ENCODE measurements at places on chromosomes 6 and 20.

GRCh38 chr6:111258615-111259088 is 171.3 kb downstream of the SLC16A10 start:
- DNase-seq, result no peak

- no peak for DNase-seq
Observed at GRCh38 chr20:19741924-19742323, 16.1 kb upstream of the RIN2 start.

DNA sequence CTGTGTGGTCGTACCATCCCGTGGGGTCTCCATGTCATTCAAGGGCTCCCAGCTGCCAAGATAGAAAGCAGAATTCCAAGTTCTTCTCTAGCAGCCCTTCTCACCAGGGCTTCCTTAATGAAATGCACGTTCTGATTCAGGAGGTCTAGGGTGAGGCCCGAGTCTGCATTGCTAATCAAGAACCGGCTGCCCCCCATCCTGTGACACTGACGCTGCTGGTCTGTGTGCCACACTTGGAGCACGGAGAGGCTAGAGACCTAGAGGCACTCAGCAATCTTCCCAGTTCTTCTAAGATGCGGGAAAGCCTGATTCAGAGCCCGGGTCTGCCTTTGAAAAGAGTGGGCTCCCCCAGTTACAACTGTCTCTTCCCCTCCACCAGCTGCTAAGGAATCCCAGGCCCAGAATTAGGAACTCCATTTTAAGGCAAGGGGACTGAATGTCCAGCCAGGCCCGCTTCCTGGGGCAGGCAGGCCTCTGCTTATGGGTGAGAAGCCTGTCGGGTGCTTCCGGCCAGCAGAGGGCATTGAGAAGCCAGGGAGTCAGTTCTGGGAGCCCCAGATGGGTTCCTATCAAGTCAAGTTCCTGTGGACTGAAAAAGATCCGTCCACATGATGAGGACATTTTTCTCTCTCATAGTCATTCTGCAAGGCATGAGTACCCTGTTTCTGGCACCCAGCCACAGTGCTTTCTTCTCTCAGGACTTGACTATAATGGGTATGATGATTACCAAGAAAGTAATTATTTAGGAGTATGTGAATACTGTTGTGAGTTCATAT is 69.8 kb upstream of the RIN2 start:
- DNase-seq, result peak; percentile 30

GRCh38 chr6:148580442-148580841 is 166.4 kb upstream of the UST start:
- no peak for DNase-seq

DNA sequence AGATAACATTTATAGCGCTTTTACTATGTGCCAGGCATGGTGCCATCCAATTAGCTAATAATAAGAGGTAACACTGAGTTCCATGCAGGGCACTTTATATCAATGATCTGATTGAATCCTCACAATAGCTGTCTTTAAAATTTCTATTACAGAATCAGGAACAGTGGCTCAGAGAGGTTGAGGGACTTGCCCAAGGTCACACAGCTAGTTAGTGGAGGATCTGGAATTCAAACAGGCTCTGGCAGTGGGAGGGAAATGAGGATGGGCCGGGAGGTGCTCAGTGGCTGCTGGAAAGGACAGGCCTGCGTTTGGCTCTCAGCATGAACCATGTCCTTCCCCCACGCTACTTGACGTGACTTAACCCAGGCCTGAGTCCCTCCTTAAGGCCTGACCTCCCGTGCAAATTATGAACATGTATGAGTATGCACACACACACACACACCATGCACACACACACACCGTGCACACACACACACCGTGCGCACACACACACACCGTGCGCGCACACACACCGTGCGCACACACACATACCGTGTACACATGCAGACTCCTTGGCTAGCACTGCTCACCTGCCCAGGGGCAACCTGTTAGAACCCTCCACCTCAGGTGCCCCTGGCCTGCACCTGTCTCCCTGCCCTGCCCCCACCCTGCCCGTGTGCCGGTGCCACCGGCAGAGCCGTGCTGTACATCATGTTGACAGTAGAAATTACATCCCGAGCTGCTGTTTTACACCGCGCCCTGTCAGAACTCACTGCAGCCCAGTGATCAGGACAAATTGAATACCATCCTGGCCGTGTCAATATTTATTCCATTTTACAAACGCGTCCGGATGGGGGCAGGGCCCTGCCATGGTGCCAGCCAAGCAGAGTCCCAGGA is 43.7 kb downstream of the CDH22 start:
- DNase-seq, result no peak

GRCh38 chr6:136362421-136363356 is 73.0 kb upstream of the BCLAF1 start:
- DNase-seq, result no peak

GRCh38 chr20:38184101-38184500 is 19.0 kb upstream of the TGM2 start:
- DNase-seq, result no peak

GRCh38 chr20:46117704-46118467 is at the start of gene CD40:
CD40 (plus strand) TSS chr20:46118314; CDS start chr20:46118344, 30 bp downstream.
- peak; percentile 89 for DNase-seq

DNA sequence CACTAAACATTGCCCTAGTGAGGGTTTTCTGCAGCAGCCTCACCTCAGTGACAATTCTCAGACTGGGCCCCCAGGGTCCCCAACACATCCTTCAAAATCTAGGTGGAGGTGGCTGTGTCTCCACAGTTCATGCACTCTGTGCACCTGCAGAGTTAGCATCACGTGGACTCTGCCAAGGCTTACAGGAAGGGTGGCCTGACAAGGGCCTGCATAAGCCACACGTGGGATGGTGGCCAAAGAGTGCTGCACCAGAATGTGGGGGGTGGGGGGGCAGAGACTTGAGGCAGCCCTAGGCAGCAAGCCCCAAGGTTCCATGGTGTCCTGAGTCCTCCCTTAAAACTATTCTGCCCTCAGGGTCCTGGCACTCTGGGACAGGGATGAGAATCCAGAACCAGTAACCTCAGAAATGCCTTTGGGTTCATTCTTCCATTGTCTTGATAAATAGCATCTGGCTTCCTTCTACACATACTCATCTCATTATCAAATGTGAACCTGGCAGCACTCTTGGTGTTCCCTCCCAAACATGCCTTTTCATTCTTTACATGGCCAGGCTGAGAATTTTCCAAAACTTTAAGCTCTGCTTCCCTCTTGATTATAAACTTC is 1.6 kb upstream of the SERPINB1 start:
- no peak for DNase-seq

GRCh38 chr6:132483779-132484679 is 28.9 kb downstream of the STX7 start:
- peak; percentile 45 for DNase-seq

DNA sequence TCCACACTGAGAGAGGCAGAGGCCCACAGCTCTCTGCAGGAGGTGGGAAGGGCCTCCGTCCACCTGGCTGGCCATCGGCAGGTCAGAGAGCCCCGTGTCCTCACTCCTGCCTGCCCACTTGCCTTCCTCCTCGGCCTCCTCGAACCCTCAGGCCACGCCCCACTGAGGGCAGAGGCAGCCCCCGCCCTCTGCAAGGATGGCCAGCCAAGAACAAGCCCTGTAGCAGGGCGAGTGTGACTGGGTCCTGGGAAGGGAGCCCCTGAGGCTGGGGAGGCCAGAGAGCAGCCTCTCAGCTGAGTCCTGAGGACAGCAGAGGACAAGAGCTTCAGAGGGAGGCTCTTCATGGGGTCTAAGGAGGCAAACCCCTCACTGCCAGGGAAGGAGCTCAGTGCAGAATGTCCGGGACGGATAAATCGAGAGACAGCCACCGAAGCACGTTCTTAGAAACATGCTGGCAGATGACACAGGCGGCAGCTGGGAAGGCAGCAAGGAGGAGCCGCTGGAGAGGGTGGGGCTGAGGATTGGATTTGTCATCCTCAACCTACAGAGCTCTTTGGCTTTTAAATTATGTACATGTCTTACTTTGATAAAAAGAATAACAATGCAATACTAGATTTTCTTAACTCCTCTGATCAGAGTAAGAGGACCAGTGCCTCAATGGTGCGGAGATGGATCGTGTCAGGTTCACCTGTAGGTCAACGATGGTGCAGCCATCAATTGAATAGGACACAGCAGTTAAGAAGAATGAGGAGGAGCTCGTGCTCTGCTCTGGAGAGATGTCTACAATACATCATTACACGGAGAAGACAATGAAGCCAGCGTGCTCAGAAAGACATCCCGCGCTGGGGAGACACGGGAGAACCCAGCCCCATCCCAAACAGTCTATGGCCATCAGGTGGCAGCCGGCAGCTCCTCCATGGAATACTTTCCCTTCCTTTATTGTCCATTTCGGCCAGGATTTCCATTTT is 53.0 kb downstream of the GNAS-AS1 start:
- DNase-seq, result no peak

Measured in BE2C (cell line).